ENCODE measurements at places on chromosomes 7 and 10.

DNA sequence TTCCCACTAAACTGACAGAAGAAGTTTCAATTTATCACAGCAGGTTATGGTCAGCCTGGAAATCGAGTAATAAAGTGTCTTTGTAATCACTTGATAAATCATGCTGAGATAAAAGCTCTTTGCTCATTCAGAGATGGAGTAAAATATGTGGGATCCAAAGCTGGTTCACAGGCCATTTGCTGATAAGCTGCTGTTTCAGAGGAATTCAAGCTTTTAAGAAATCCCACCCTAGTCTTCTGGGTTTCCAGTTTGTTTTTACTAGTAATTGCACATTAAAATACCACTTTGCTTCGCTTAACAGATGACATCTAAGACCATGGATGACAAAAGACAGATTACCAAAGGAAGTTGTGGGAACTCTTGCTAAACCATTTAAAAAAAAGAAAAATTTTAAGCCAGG is 37.4 kb upstream of the CDK6 start:
- DNase-seq: no peak

DNA sequence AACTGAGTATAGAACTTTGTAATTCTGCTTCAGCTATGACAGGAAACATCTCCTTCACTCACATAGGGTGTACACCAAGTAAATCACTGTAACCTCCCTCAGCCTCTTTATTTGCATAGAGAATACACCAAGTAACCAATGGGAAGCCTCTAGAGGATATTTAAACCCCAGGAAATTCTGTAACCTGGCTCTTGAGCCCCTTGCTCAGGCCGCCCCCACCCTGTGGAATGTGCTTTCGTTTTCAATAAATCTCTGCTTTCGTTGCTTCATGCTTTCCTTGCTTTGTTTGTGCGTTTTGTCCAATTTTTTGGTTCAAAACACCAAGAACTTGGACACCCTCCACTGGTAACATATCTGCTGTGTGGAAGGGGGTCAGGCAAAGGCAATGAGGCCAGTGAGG is 60.2 kb downstream of the CLRN3 start:
- no peak for DNase-seq

DNA sequence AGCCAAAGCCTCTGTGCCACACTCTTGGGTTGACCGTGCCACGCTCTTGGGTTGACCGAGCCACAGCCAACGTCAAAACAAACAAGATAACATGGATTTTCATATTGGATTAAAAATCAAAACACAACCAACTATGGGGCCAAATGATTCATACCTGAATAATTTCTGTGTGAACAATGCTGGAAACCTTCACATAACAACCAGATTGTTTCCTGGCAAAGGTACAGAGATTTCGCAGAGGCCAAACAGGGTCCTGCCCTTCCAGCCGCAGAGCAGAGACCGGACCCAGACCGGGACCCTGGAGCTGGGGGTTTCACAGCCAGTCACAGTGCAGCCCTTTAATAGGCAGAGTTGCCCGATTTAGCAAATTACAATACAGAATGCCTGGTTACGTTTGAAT is 40.5 kb downstream of the ITIH5 start:
- DNase-seq: no peak

- DNase-seq: no peak
Measured at GRCh38 chr7:117673839-117674238, 194.0 kb downstream of the CFTR start.

DNA sequence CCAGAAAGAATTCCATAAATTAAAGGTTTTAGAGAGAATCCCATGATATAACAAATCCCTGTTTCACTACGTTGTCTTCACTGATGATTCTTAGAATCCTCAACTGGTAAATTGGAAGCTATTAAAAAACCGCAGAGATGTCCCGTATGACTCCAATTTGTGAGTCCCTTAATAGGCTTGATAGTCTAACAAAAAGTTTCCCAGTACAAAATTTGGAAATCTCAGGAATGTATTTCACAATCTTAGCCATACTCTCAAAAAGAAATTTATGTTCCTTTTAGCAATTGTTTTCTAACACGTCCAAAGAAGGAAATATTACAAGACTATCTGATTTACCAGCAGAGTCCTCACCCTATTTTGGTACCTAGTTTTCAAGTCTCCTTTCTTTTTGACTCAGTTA is 2.5 kb downstream of the TES start:
- DNase-seq: no peak

DNA sequence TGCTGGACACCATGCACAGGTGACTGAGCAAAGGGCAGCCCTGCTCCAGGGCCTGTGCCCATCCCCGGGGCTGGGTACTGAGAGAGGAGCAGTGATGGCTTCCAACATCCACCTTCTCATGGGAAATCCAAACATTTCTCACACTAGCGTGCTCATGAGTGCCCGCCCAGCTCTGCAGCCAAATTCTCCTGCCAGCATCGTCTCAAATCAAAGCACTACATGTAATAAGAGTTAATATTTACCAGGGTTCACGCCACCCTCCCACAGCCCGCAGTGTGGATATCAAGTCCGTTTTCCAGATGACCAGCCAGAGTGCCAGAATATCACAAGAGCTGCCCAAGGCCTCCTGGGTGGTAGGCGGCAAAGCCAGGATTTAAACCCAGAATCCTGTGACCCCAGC is 12.1 kb downstream of the IL15RA start:
- no peak for DNase-seq

DNA sequence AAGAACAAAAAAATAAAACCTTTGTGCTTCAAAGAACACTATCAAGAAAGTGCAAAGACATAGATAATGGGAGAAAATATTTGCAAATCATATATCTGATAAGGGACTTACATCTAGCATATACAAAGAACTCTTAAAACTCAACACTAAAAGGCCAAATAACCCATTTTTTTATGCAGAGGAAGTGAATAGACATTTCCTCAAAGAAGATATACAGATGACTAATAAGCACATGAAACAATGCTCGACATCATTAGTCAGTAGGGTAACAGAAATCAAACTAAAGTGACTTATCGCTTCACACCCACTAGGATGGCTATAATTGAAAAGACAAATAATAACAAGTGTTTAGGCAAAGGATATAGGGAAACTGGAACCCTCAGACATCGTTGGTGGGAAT is 78.0 kb downstream of the MALSU1 start:
- no peak for DNase-seq

DNA sequence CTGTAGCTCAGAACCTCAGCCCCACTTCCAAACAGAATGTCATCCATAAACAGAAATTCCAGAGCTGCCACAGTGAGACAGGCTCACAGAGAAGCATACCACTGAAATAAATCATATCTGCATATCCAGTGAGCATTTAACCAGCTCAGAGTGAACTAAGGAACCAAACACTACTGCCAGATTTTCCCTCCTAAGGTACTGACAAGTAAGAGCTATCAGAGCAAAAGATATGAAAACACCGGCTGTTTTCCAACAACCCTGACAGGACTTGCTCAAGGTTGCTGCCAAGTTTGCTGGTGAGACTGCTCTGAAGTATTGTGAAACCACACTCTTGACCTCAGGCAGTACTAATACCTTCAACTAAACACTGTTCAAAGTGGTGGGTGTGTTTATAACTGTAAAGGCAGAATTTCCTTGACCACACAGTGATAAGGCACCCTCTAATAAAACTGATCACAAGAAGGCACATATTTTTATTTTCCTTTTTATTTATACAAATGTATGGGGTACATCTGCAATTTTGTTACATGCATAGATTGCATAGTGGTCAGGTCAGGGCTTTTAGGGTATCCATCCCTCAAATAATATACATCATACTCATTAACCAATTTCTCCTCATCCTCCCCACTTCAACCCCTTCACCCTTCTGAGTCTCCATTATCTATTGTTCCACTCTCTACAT is 18.3 kb downstream of the SGMS1 start:
- no peak for DNase-seq

- DNase-seq: no peak
Measured at GRCh38 chr10:125005312-125006187, 63.6 kb downstream of the ZRANB1 start.

- no peak for DNase-seq
Measured at GRCh38 chr7:113796557-113796956, 122.3 kb downstream of the PPP1R3A start.

DNA sequence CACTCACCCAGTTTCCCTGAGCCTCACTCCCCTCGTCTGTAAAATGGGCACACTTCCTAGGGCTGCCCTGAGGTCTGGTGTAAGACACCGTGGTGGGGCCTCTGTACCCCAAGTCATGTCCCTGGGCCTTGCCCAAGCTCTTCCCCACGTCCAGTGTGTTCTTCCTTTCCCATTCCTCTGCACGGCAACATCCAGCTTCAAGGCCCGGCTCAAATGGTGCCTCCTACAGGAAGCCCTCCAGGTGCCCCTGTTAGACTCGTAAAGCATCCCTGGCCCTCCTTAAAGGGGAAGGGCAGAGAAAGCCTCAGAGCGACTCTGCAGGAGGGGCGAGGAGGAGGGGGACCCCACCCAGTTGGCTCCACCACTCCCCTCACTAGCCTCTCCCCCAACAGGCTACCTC is 8.6 kb downstream of the SLC29A4 start:
- DNase-seq: no peak

DNA sequence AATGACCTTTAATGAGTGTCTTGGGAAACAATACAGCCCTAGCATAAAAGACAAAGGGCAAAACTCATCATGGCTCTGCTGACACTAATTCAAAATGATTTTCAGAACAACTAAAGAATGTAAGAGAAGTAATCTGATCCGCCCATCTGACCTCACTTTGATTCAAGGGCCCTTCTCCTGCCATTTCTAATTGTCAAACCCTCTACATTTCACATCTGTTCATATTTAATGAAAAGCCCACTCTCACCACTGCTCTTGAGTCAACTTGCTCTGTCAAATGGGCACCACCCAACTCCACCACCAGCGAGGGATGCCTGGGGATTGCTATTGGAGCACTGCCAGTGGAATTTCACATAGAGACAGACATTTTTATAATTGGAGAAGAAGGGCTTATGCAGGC is 639.2 kb downstream of the KCNMA1 start:
- no peak for DNase-seq

GRCh38 chr7:6475433-6476186 is 27.9 kb upstream of the DAGLB start:
- DNase-seq: no peak

DNA sequence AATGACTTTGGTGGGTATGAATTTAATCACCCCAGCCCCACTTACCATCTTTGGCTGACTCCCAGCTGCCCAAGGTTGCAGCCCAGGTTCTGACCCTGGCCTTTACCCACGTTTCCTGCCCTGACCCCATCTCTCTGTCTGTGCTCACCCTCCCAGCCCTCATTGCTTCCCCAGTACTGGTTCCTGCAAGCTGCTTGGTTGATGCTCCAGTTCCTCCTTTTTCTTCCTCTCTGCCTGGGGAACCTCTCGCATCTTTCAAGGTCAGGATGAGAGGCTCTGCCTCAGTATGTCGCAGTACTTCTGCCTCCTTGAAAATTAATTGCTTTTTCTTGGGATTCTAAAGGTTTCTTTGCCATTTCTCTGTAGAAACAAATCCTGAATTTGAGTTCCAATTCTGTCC is 263.8 kb upstream of the ZNF32 start:
- no peak for DNase-seq

GRCh38 chr7:29138588-29138987 is 7.7 kb downstream of the CPVL start:
- no peak for DNase-seq

DNA sequence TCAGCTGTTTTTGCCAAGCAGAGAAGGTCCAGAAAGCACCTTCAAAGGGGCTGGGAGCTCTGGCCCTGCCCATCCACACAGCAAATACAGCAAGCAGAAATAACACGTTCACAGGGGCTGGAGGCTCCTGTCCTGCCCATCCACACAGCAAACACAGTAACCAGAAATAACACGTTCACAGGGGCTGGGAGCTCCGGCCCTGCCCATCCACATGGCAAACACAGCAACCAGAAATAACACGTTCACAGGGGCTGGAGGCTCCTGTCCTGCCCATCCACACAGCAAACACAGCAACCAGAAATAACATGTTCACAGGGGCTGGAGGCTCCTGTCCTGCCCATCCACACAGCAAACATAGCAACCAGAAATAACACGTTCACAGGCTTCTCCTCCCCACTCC is 558.1 kb downstream of the PTPRN2 start:
- DNase-seq: no peak

DNA sequence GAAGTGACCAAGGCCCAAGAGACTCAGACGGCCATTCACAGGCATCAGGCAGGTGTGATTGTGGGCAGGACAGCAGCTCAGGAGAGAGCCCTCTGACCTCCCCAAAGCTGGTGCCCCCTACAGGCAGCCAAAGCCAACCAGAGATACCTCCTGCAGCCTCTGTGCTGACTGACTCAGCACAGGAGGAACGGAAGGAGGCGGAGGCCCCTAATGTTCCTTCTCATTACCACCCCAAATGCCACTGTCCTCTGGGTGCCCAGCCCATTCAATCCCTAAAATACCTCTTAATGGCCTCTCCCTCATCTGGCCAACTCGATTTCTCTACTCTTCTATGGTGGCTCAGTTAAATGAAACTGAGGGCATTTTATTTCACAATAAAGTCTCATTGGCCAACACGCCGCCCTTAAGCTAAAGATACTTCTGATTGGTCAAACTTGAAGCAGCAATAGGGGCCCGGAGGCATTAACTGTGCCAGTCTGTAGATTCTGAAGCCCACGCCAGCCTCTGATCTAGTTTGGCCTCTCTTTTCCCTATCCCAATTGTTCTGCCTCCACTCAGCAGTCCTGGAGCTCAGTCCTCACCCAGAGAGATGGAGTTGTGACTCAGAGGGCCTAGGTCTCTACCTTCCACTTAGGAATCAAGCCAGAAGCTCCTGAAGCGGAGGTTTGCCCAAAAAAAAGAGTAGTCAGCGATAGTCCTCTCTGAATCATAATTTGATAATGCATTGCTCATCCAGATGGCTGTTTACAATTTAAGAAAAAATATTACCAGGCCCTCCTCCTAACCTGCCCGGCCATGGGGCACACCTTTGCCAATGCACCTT is 1.2 kb downstream of the CYREN start:
- DNase-seq: peak; percentile 73

- DNase-seq: no peak
Measured at GRCh38 chr10:34615770-34616169, 199.3 kb downstream of the PARD3 start.

DNA sequence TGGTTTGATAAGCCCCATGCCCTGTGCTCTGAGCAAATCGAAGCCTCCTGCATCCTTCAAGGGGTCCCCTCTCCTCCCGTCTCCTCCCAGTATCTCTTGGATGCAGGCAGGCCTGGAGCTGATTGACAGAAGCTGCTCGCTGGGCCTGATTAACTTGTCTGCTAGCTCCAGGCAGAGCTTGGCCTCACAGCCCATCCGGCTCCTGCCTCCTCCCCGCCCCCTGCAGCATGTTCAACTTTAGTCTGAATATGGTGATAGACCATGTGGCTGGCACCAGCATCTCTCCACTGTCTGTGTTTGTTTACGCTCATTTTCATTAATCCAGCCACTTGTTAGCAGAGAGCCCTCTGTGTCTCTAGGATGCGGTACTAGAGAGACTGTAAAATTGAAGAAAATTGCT is 432.2 kb downstream of the DPP6 start:
- no peak for DNase-seq

DNA sequence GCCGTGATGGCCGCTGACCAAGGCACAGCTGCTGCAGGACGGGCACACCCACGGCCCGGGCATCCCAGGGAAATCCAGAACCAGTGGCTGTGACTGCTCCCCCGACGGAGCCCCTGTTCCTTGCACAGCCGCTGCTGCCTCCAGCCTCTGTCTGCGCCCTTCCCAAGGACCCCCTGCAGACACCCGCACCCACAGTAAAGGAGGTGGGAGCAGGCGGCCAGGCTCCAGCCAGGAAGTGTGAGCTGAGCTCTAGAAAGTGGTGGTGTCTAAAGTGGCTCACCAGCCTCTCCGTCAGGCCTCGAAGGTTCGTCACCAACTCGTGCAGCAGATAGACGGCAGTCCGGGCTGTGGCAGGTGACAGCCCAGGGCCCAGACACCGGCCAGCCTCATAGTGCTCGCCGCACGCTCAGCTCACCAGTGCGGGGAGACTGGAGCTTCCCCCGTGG is 306.7 kb downstream of the DNAJB6 start:
- no peak for DNase-seq

Measured in stimulated activated CD4-positive, alpha-beta T cell treated with anti-CD3 and anti-CD28 coated beads, Interleukin-2, amount 100 ng/mL, for 24 hours (primary cell).